NCI-H1092 (cell line): ENCODE measurements at places on chromosomes 3 and 15.
A peak's percentile ranks its signal among the peaks of the same experiment; 100 is the strongest.

- DNase-seq: no peak
These were observed 49.2 kb downstream of the PROS1 start for GRCh38 chr3:93924491-93924890.

- no peak for DNase-seq
These were observed 44.7 kb downstream of the FAM43A start for GRCh38 chr3:194730365-194730764.

DNA sequence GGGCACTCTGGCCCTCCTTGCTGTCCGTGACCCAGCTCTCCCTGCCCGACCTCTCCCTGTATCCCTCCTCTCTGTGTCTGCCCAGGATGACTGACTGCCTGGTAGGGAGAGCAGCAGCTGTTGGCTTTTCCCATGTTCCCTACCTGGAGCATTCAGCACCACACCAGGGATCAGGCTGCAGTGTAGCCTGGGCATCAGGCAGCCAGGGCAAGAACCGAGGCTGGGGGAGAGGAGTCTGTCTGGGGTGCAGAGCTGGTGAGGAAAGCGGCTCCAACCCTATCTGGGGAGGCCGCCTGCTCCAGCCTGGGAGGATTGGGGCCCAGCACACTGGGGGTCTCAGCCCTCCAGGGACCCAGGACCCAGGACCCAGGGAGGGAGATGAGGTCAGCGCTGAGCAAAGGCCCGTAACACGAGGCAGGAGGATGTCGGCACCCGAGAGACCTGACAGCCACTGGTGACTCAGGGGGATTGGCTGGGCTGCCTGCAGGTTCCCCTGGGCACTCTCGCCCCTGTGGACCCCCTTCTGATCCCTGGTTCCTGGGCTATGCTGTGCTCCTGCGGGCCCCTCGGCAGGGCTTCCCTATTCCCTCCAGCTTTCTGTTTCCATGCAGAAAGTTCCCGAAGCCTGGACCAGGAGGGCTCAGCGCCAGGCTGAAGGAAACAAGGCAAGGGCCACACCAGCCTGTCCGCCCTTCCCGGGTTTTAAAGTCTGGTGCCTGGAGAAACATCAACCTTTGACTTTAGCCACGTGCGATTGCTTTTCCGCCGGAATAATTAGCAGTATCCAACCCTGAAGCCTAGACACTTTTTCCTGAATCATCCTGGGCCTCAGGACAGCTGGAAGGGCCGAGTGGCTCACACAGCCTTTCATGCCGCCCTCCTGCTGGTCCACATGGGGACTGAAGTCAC is 128.2 kb upstream of the MEF2A start:
- no peak for DNase-seq

DNA sequence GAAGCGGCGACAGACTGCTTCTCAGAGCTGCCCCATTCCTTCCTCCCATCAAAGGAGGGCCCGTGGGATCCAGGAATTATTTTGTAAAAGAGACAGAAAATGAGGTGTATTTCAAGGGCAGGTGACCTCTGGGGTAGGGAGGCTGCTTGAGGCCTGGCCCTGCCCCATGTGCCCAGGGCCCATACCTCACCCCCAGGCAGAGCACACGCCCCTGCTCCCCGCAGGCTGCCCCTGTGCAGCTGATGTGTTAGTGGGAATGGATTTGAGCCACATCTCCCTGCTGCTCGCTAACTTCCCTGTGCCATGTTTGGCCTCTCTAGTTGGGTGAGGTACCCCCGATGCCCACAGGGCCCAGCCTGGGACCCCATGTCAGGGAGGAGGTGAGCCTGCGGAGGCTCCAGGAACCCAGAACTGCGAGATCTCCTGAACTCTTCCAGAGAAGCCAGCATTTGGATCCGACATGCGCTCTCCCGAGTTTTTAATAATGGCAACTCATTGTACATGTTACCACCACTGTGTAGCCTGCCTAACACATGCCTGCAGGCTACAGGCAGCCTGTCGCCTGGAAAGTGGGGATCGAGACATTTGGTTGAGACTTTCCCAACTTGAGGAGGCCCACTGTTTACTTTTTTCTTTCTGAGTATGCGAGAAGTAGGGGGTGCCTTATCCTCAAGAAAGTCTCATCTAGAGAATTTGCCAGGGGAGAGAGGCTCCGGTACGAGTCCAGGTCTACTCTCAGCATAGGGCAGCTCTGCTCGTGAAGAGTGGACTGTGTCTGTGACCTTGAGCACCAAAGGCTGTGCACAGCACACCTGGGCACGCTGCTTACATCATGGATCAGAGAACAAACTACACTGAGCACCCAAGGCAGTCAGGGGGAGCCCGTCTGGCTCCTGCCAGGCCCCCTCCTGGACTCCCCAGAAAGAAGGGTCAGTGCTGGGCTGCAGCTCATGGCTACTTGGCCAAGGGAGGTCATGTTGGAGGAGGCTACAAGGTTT is 36.1 kb downstream of the PCSK6 start:
- no peak for DNase-seq

GRCh38 chr3:168974617-168975403 is 688.7 kb downstream of the MECOM start:
- DNase-seq: peak; percentile 74

DNA sequence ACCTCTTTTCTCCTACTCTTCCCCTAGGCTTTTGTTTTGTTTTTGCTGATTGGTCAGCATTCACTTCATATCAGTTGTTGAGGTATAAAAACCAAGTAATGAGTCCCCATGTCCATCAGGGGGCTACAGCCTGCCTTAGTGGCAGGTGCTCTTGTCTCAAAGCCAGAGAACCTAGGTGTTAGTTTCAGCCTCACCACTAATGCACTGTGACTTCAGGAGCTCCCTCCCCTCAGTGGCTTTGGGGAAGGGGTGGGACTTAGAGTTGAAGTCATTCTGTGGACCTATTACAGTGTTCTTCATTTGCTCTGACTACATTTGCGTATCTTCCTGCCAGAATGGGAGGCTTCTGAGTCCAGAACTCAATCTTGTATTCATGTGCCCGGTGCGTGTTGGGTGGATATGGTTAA is 41.6 kb downstream of the NR2C2 start:
- no peak for DNase-seq

DNA sequence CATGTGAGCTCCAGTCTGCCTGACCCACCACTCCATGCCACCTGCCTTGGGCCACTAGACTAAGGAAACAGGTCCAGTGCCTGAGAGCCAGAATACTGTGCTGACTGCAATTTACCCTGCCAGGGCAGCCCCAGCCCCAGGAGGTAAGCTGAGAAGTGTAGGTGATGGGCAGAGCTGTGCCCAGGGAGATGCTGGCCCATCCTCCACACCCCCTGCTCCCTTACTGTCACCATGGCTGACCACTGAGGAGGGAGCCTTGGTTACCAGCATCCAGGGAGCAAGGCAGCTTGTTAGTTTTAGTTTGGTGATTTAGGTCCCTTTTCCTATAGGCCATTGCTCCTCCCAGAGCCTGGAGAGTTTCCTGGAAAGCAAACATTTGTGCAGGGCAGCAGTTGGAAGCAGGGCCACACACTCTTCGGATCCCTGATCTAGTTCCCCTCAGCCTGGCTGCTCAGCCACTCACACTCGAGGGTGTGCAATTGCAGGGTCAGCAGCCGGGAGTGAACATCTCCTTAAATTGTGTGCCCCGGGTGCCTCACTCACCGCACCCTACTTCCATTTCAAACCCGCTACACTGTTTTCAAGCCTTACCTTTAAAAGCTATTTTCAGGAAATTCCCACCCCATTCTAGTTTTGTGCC is 2.0 kb downstream of the GALNT15 start:
- DNase-seq: no peak

GRCh38 chr3:149895769-149896168 is 74.9 kb downstream of the PFN2 start:
- no peak for DNase-seq

GRCh38 chr3:94694894-94695293 is 632.0 kb downstream of the NSUN3 start:
- no peak for DNase-seq

GRCh38 chr15:101039461-101039860 is 120.3 kb downstream of the LRRK1 start:
- DNase-seq: no peak

GRCh38 chr3:30915782-30916181 is 21.3 kb upstream of the GADL1 start:
- no peak for DNase-seq

DNA sequence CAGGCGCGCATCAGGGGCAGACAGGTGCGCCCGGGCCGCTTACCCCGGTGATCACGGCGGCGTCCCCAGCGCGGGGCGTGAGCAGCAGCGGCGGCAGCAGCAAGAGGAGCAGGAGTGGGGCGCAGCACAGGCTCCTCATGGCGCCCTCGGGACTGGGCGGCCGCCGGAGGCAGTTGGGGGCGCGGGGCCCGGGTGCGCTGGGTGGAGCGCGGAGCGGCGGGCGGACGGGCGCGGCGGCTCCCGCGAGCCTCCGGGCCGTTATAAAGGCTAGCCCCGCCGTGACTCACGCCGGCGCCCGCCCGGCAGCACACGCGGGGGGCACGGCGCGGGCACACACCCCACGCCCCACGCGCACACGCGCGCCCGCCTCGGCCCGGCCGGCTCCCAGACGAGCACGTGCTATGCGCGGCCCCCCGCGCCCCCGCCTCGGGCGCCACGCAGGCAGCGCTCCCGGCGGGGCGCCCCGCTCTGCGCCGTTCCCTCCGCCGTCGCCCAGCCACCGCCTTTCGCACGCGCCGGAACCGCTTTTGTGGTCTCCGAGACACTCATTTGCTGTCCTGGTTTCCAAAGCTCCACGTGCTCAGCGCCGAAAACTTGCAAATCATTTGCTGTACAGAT is at the start of gene PROK2:
TSS of gene PROK2 (minus strand) at position 235 of the 618 bp plus-strand sequence. CDS start at position 139, 96 bp downstream.
- DNase-seq: no peak

DNA sequence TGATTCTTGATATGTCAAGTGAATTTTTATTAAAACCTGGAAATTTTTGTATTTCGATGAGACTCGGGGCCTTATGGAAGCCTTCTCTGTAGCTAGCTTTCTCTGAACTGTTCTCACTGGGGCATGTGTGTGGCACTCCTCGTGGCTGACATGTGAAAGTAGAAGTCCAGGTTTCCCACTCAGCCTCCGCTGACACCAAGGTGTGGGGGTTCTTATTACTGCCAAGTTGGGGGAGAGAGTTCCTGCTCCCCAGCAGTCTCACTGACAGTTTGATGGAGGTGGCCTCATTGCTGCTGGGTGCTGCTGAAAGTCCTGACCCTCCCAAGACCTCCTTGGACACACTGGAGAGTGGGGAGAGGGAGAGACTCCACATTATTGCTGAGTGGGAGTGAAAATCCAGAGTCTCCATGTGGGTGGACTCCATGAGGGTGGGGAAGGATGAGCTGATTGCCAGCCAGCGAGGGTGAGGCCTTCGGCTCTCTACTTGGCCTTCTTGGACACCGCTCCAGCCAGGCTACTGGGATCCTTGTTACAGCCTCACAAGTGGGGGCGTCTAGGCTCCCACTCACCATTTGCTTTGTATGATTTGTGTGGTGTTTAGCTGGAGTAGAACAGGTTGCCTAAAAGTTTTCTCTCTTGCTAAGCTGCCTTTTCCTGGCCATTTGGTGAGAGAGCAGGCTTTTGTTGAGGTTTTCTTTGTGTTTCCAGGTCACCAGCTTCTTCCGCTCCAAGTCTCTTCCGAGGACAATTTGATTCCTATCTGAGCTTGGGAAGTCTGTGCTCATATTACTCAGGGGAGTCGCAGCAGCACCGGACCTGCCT is 64.1 kb downstream of the LSM3 start:
- DNase-seq: no peak

DNA sequence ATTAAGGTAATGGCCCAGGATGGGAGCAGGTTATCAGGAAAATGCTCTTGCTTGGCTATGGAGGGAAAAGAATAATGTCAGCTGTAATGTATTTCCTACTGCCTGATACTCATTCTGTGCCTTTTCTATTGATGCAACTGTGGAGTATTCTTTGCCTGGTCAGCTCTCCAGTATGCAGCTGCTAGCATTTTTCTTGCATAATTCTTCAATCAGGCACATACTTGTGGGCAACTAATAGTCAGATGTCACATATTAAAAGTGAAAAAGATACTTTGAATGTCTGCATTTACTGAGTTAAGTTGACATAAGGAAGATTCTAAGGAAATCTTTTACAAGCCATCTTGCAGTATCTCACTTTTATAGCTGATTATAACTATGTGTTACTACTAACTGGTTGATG is 29.5 kb downstream of the CD80 start:
- DNase-seq: no peak

- DNase-seq: peak; percentile 49
These were observed 1.1 kb downstream of the IQCF6 start for GRCh38 chr3:51777985-51778384.
